ENCODE measurements at places on chromosomes 5 and 9. TPM values are rescaled to one million over a fixed set of nuclear protein-coding genes. Genes with fewer than 3 reads are reported as not detected.

Gene SLC6A19
- polyA plus RNA-seq, result not detected

Gene DPYSL3
- polyA plus RNA-seq, result not detected

Gene ADGRV1
- polyA plus RNA-seq, result 0.07 TPM

Gene IRX2
- polyA plus RNA-seq, result not detected

Gene PITX1
- 0.10 TPM for polyA plus RNA-seq

Gene PRRT1B
- polyA plus RNA-seq, result not detected

Gene C9orf43
- 0.57 TPM for polyA plus RNA-seq

Gene FBP2
- polyA plus RNA-seq, result not detected

Gene CAMLG
- polyA plus RNA-seq, result 15.2 TPM

Gene GABRA6
- not detected for polyA plus RNA-seq

Gene CDC20B
- not detected for polyA plus RNA-seq

Gene AIF1L
- polyA plus RNA-seq, result not detected

Gene FAM120A
- 48.4 TPM for polyA plus RNA-seq

Gene NACC2
- polyA plus RNA-seq, result 0.48 TPM

Gene OLFM1
- polyA plus RNA-seq, result not detected

Gene SAXO1
- polyA plus RNA-seq, result not detected

Gene CDK9
- 145 TPM for polyA plus RNA-seq

Gene BARHL1
- not detected for polyA plus RNA-seq

Gene ARID3C
- polyA plus RNA-seq, result not detected

Gene ADCY2
- polyA plus RNA-seq, result not detected

Gene LMX1B
- polyA plus RNA-seq, result not detected

Gene CCNI2
- 0.04 TPM for polyA plus RNA-seq

Gene UNC5A
- not detected for polyA plus RNA-seq

Gene LHX2
- 0.66 TPM for polyA plus RNA-seq

Gene PCDHA10
- polyA plus RNA-seq, result not detected

Gene RNF44
- polyA plus RNA-seq, result 299 TPM

Gene CD180
- polyA plus RNA-seq, result 16.1 TPM

Gene CCDC171
- 0.22 TPM for polyA plus RNA-seq

Gene ORM1
- not detected for polyA plus RNA-seq

Gene PIP5K1B
- polyA plus RNA-seq, result 11.8 TPM

Gene CEL
- polyA plus RNA-seq, result 0.75 TPM

Gene OR5C1
- not detected for polyA plus RNA-seq

Gene MEGF10
- polyA plus RNA-seq, result not detected

Gene MEIKIN
- polyA plus RNA-seq, result not detected

Gene TOPORS
- 14.8 TPM for polyA plus RNA-seq

Gene FOXD1
- polyA plus RNA-seq, result 0.17 TPM

Gene AGXT2
- polyA plus RNA-seq, result not detected

Gene PDGFRB
- polyA plus RNA-seq, result 0.42 TPM

Gene GKAP1
- polyA plus RNA-seq, result 2.7 TPM

Gene PLPP7
- polyA plus RNA-seq, result 0.57 TPM

Gene CCNJL
- polyA plus RNA-seq, result 0.03 TPM

Gene CCDC152
- polyA plus RNA-seq, result 0.92 TPM

Gene WDR38
- not detected for polyA plus RNA-seq

Gene ANKRD18A
- not detected for polyA plus RNA-seq

Gene RNF183
- 0.04 TPM for polyA plus RNA-seq

Gene NUDT2
- 14.7 TPM for polyA plus RNA-seq

Gene ADAMTSL2
- polyA plus RNA-seq, result not detected

Gene TMEFF1
- not detected for polyA plus RNA-seq

Gene PHYHD1
- 2.0 TPM for polyA plus RNA-seq

Gene PCDHGC3
- 0.12 TPM for polyA plus RNA-seq

Gene OR2S2
- polyA plus RNA-seq, result 0.17 TPM

Measured in B cell (primary cell).